ENCODE measurements at places on chromosomes 11 and 22. TPM values are rescaled to one million over a fixed set of nuclear protein-coding genes. Genes with fewer than 3 reads are reported as not detected.

OR6A2 gene
- polyA plus RNA-seq = not detected

FADD gene
- polyA plus RNA-seq = 36.1 TPM

LDLRAD3 gene
- polyA plus RNA-seq = 12.2 TPM

FXYD6 gene
- 56.9 TPM for polyA plus RNA-seq

Data from hepatocyte (in vitro differentiated cells).